ENCODE measurements at places on chromosomes 2 and 18.

- DNase-seq = no peak
These were observed 371.6 kb downstream of the HRH4 start for GRCh38 chr18:24831871-24832665.

- no peak for DNase-seq
These were observed 429.2 kb downstream of the TNS1 start for GRCh38 chr2:217573571-217573970.

DNA sequence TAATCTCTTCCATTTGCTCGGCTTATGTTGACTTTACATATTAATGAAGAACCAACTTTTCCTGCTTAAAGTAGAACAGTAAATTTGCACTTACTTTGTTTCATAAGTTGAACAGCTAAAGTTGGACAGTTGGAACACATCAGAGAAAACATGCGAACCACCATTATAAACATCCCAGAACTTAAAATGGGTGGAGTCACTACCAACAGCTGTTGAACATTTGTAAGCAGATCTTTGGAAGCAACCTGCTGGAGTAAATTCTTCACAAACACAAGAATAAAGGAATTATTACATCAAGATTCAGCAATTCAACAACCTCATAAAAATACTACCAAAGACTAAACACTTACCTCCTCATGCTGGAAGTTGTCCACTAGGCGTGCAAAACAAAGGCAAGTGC is 96.4 kb upstream of the DNER start:
- DNase-seq = no peak

DNA sequence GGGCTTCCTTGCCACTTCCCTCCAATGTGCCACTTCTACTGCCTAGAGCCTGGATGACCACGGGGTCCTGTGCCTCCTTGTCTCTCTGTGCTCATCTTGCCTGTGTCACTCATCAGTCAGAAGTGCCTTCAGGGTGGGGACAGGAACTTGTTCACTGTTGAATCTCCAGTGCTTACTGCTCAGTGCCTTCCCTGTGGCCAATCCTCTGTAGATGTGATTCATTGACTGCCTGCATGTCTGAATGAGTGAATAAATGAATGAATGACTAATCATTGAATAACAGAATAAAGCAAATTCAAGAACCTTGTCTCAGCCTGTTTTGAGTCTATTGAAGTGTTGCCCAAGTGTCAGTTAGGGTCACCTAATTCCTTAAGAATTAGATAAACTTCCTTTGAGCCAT is 42.3 kb upstream of the FAM136A start:
- no peak for DNase-seq

DNA sequence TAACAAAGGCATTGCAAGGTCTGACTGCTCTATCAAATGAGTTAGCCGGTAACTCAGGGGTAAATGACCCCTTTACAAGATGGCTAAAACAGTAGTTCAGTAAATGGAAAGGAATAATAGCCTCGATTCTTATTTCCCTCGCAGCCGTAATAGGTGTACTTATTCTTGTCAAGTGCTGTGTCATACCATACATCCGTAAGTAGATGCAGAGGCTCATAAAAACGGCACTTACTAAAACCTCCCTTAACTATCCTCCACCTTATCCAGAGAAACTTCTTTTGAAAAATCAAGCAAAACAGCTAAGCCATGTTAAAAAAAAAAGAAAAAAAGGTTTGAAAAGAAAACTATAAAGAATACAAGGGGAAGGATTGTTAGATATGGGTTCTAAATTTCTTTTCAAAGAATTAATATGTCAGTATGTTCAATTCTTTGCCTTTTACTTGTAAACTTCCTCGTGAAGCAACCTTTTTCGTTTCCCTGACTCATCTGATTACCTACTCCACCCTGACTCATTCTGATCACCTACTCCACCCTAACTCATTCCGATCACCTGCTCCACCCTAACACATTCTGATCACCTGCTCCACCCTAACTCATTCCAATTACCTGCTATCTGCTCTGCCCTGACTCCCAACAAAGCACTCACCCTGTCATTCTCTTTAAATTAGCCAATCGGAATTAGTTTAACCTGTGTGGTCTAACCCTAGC is 127.5 kb downstream of the SPAG16 start:
- DNase-seq = no peak

- DNase-seq = no peak
These were observed 64.1 kb upstream of the SIX3 start for GRCh38 chr2:44877417-44877816.

- no peak for DNase-seq
These were observed 76.3 kb downstream of the DYNC1I2 start for GRCh38 chr2:171763602-171764001.

- no peak for DNase-seq
These were observed 103.9 kb downstream of the CCBE1 start for GRCh38 chr18:59593291-59593717.

DNA sequence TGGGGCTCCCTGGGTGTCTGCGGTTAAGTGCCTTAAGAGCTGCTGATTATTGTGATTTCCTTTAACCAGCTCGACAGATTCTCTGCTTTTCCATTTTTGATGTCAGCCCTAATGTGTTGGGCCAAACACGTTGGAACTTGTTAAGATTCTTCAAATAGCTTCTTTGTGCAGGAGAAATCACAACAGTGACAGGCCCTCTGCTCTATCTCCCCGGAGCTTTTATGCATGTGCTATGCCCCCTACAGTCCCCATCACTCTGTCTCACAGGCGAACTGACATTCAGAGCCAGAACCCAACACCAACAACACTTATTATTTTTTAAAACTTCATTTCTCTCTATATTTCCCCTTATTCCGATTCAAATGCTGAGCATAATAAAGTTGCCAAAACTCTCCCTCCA is 371.7 kb upstream of the CELF4 start:
- DNase-seq = no peak

- no peak for DNase-seq
These were observed 381.7 kb downstream of the TXNL1 start for GRCh38 chr18:56256659-56257058.

DNA sequence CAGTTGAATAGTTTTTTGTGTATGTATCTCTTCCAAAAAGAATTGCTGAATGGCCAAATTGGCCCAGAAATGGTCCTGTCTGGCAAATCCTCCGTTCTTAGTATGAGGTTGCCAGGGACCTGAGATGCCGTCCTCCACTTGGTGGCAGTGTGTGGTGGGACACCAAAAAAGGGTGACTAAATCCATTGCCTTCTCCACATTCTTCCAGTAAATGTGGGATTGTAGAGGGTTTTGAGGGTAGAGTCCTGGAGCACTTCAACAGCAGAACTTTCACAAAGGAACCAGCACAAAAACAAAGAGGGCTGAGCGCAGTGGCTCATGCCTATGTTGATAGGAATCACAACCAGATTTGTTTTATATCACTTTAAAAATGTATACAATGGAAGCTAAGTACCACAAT is 199.9 kb downstream of the BCL2 start:
- DNase-seq = no peak

DNA sequence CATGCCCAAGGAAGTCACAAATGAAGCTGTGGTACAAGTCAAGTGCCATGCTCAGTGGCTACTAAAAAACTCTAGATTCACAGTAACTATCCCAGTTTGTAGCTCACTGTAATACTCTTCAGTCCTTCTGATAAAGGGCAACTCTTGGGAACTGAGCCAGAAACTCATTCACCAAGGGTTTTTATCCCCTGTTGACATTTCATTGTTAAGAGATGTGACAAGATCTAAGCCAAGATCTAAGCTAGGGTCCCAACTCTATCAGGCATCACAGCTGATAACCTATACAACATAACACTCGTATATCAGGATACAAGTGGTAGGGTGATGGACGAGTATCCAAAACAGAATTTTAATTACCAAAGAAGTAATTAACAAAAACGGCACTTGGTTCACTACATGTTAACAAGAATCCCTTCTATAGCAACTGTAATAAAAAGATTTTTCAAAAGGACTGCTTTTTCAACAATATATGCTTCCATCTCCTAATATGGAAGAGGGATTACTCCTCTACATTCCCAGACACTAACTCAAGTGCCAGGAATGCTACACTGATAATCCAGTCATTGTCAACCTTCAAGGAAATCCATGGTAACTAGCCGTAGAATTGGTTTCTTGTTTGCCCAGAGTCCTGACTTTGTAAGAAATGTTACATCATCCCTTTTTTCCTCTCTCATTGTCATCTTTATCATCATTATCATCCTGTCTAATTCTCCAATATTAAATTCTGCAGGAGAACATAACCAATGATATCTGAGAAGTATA is 111.7 kb downstream of the CDH2 start:
- DNase-seq = no peak

GRCh38 chr18:12409469-12409868 is 1.7 kb downstream of the PRELID3A start:
- DNase-seq = no peak

GRCh38 chr18:49666045-49666775 is 104.4 kb downstream of the LIPG start:
- DNase-seq = no peak

GRCh38 chr2:96970910-96971309 is 15.5 kb downstream of the FAM178B start:
- DNase-seq = no peak

- DNase-seq = no peak
These were observed 42.6 kb downstream of the ASAP2 start for GRCh38 chr2:9249020-9249800.

- DNase-seq = no peak
These were observed 170.4 kb downstream of the NCK2 start for GRCh38 chr2:105915005-105915558.

GRCh38 chr18:64134044-64134747 is 14.7 kb downstream of the LINC00305 start:
- DNase-seq = no peak

DNA sequence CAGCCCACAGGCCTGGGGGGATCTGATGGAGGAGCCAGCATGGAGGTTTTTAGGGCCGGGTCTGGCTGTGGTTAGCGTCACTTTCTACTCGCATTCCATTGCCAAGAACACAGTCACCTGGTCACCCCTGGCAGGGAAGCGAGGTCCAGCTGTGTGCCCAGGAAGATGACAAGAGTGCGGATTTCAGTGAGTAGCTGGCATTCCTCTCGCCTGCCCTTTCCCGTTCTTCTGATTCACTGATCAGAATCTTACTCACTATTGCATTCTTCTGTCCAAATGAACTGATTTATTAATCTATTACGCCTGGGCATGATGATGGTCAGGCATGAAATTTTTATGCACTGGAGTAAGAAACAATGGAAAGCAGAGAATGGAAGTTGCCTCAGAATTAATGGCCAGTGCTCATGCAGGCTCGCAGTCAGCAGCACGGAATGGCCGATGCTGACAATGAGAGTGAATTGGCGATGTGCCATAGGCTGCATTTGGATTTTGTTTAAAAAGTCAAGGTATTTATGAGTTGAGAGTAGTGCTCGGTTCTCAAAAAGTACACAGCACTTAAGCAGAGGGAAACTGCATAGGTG is 76.4 kb upstream of the MGAT5 start:
- DNase-seq = no peak

- no peak for DNase-seq
These were observed 6.1 kb downstream of the SOS1 start for GRCh38 chr2:39114771-39115170.

DNA sequence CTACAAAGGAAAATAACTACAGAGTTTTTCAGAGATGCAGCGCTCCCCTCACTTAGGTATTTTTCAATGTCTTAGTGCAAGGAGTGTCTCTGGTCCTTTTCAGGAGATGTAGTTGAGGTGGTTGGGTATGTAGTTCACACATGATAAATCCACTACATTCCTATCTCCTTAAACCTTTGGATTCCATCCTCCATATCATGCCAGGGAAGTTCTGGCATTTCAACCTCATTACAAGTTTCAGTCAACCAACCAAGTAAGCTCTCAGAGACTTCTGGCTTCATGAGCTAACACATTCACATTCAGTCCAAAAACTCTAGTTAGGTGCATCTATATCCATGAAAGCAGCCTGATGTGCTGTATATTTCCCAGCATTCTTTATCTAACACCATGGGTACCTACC is 47.3 kb downstream of the MAP3K20 start:
- DNase-seq = no peak

DNA sequence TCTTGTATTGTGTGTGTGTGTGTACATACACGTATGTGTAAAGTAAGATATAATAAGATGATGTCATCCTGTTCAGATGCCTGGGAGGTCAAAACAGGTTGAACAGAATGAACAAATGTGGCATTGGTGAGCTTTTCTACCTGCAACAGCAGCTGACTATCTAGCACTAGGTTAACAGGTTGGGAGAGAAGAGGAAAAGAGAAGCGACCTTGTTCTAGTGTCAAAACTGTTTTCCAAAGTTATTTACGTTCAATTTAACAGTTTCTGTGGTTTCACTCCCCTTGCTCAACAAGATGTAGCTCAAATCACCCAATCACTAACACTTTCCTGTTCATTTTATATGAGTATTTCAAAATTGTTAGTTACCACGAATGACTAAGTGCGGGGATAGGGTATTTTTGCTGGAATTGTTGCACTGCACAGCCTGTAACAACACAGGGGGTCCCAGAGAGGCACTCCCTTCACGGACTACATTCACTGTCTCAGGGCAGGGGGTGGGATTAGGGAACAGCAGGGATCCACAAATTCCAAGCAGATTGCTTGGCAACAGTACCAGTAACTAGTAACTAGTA is 67.5 kb upstream of the DTNB start:
- no peak for DNase-seq

GRCh38 chr18:68035774-68036522 is 519.4 kb upstream of the DSEL start:
- no peak for DNase-seq

DNA sequence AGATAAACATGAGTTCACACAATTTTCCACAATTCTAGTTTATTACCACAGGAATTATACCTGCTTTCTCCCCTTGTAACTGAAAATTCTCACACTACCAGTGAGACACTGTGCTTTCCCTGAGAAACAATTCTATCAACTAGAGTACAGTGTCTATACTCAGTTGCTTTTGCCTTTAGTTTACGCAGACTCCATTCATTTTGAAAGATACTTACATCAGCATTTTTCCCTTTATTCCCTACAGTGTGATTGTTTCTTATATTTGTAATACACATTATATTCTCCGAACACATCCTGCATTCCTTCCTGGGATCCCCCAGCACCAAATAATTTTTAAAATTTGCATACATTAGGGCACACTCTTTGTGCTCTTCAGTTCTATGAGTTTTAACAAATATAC is 1455.5 kb downstream of the SUCLG1 start:
- DNase-seq = no peak

GRCh38 chr18:45608400-45608799 is 6.9 kb upstream of the SLC14A2 start:
- no peak for DNase-seq

DNA sequence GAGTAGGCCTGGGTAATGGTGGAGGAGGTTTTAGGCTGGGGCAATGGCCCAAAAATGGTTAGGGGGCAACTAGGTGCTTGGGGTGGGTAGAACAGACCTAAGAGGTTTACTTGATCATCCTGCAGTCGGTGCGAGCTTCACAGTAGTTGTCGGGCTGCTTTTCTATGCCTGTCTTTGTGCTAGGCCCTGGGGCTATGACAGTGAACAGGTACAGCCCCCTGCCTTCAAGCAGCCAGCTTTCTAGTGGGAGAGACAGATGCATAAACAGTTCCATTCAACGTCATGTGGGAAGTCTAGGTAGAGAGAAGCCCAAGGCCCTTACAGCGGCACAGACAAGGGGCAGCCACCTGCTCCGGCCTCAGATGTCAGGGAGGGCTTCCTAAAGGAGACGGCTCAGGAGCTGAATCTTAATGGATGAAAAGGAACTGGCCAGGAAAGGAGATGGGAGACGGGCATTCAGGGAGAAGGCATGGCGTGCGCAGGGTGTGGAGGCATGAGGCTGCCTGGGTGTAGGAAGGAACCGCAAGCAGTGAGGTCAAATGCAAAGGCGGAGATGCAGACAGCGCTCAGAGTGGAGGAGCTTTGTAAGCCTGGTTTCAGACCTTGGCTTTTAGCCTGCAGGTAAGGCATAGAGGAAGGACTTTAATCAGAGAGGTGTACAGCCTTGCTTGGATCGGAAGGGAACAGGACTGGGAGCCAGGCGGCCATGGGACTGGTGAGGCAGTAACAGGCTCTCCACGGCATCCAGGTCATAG is 6.0 kb downstream of the CTIF start:
- no peak for DNase-seq
